Suppressor macrophage treated with lipopolysaccharide for 1 hour (primary cell): ENCODE measurements at places on chromosomes 2 and 18.

DNA sequence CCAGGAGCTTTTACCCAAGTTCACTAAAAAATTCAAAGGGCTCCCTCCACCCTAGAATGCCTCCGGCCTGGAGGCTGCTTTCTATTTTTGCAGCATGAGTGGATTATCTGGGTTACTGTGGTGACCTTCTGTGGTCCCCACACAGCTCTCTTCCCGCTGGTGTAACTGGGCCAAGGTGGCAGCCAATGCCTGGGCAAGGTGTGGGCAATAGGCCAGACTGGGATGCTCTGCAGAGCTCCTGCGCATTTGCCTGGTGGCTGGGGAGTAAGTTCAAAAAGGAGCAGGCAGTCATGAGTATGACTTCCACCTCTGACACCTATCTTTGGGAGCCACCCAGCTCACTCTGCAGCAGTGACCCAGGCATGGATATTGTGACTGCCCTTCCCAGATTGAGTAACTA is 130.5 kb upstream of the SPRED2 start:
- no peak for DNase-seq

- DNase-seq, result no peak
Measured at GRCh38 chr2:20986024-20986939, 57.6 kb downstream of the APOB start.

DNA sequence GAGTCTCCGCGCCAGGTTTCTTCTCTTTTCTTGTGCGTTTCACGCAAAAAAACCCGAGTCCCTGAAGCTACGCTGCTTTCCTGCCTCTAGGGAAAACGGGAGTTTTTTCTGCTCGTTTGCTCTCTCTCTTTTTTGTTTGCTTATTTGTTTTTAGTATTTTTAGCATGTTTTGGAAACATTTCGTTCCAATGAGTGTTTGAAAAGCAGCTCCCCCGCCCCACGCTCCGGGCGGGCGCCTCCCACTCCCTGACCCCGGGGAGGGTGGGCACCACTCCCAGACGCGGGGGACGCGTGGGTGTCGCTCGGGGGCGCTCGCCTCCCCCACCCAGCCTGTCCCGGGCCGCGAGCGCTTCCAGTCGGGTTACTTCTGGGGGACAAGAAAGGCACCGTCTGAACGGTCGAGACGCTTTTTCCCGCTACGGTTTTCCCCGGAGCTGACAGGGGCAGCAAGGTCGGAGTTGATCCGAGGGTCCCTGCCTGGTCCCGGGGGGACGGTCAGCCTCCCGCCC is 446 bp upstream of the EFHD1 start:
- no peak for DNase-seq

GRCh38 chr2:179297927-179298326 is 33.3 kb upstream of the SESTD1 start:
- no peak for DNase-seq

DNA sequence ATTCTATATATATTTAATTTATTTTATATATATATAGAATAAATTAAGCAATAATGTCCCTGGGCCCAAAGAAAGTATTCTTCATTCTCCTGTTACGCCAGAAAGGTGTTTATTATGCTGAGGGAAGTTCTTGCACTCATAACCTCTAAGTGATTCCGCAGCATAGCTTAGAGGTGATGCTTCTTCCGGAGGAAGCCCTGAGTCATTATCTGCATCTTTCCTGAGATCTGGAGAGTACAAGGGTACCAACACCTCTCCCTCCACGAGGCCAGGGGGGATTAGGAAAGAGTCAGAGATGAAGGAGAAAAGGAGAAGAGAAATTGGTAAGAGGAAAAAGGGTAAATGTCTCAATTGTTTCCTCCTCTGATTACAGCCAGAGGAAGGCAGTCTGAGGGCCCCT is 43.1 kb upstream of the RTN4 start:
- DNase-seq, result no peak

DNA sequence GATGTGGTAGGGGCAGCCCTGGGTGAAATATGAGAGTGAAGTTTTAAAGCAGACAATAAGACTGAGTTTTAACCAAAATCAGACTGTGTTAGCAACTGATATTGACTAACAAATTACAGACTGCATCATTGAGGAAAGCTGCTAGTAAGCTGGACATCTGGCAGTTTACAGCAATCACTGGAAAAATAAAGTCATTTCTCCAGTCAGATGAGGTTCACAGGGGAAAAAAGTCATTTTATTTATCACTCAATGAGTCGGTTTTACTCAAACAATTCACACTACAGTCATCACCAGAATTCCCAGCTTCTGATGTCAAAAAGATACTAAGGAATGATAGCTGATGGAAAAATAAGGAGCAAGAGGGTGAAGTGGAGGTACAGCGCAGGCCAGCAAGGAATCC is 10.5 kb upstream of the TMEM177 start:
- DNase-seq, result no peak

DNA sequence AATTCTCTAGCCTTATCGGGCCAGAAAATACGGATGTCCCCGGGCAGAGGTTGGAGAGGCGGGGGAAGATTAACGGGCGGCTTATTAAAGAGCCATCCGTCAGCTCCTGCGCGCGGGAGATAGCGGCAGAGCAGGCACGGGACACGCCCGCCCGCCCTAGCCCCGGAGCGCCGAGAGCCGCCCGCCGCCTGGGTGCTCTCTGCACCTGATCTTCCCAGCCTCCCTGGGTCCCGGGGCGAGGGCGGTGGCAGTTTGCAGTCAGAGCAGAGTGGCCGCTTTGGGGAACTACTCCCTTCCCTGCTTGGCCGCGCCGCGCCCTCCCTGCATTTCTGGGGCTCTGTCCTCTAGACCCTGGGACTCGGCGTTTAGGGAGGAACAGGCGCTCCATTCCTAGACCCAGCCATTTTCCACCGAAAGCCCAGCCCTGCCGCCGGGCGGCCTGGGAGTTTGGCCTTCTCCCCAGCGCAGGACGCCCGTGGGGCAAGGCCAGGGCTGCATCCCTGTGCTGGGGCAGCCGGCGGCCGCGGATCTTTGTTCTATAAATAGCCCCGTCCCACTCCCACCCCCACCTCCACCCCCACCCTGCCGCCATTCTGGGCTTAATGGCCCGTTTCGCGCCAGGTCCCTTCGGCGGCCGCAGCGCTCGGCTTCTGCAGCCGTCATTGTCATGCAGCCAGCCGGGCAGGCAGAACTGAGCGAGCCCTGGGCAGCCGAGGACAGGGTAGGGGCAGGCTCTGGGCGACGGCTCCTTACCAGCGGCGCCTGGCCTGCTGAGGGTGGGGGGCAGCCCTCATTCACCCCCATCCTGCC is 6.6 kb downstream of the GAD1 start:
- peak; percentile 58 for DNase-seq

DNA sequence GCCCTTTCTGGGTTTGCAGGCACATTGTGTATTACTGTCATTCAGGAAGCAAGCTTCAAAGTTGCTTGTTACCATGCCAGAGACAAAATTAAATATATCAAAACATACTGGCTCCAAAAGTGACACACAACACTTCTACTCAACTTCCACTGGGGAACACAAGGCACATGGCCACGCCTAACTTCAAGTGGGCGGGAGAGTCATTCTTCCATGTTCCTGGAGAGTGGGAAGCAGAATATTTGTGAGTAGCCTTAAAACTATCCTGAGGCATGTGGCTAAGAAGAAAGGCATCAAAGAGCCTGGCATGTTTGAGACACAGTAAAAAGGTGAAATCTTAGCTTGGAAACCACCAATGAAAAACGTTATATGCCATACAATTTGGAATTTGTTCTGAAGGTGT is 90.5 kb upstream of the TACR1 start:
- DNase-seq, result no peak

- no peak for DNase-seq
Measured at GRCh38 chr2:46283693-46284092, 13.5 kb upstream of the EPAS1 start.

DNA sequence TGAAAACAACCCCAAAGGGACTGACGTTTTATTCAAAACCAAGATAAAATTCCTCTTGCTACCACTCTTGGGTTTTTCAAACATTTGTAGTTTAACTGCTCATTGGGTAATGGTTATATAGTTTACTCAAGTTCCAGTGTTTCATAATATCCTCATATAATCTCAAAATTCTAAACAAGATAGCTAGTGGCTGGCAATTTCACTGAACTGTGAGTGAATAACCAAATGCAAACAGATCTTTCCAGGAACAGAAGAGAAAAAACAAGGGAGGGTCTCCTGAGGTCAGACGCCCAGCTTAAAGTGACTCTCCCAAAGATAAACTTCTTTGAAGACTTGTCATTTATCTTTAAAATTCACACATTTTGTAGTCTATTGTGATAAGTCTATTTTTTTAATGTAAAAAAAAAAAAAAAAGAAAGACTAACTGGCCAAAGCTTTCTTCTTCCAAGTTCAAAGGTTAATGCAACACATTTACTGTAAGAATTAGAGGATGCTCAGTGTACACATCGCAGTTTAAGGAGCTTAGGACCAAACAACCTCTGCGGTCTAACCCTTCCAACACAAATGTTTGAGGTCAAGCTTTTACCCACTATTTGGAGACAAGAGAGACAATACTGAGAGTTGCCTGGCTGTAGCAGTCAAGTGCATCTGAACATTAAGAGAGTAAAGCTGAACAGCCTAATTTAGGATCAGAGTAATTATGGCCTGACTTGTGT is 26.6 kb downstream of the LPIN2 start:
- DNase-seq, result no peak

GRCh38 chr2:45951025-45951727 is 299.7 kb downstream of the PRKCE start:
- no peak for DNase-seq

- DNase-seq, result no peak
Measured at GRCh38 chr2:118119761-118120400, 31.6 kb downstream of the INSIG2 start.

DNA sequence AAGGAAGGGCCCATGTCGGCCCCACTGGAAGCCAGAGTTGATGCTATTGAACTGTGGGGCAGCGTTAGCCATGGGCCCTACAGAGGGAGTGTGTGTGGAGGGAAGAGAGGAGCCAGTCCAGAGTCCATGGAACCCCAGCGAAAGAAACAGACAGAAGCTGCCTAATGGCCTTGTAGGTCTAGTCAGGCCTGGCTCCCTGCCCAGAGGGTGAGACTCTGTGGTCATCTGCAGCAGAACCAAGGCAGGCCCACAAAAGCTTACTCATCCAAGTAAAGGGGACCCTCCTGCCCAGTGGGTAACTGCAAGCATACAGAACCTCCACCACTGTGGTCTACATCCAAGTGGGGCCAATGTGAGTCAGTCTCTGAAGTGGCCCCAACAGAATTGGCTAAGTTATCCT is 439.8 kb downstream of the TGIF1 start:
- DNase-seq, result no peak

DNA sequence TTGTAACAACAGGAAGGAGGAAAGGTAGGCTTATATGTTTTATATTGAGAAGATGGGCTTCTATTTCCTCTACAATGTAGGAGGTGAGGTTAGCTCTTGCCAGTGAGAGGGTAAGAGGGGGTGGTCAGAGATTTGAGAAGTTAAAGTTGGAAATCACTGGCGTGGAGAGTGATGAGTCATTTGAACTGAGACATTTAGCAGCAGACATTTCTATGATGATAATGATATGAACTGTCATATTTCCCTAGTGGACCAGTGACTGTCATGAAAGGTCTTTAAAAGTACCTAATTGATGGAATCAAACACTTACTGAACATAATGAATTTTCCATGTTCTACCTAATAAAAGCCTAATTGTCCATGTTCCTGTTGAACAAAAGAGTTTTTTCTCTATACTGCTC is 126.1 kb downstream of the FAM161A start:
- DNase-seq, result peak; percentile 64

DNA sequence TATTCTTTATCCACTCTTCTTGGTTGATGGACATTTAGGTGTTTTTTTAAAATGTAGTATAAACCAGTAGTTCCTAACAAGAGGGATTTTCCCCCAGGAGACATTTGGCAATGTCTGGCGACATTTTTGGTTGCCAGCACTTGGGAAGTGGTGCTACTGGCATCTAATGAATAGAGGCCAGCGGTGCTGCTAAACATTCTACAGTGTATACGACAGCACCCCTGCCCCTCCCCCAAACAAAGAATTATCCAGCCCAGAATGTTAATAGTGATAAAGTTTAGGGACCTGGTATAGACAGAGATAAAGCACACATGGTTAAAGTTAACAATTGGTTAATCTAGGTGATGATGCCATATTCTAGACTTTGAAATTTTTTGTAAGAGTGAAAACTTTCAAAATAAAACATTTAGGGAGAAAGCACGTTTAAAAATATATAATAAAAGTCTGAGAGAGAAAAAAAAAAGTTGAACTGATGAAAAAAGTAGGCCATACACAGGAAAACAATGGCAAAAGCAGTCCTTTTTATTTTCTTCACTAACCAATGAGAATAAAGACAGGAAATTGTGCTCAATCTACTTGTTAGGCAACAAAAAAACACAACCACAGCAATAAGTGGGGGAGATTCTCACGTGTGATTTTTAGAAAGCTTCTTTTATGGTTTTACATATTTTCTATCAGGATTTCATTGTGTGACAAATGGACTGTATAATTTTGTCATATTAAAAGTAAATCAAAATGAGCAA is 14.8 kb downstream of the FBXO48 start:
- no peak for DNase-seq

- DNase-seq, result no peak
Measured at GRCh38 chr2:99857867-99858444, 284.4 kb downstream of the AFF3 start.

DNA sequence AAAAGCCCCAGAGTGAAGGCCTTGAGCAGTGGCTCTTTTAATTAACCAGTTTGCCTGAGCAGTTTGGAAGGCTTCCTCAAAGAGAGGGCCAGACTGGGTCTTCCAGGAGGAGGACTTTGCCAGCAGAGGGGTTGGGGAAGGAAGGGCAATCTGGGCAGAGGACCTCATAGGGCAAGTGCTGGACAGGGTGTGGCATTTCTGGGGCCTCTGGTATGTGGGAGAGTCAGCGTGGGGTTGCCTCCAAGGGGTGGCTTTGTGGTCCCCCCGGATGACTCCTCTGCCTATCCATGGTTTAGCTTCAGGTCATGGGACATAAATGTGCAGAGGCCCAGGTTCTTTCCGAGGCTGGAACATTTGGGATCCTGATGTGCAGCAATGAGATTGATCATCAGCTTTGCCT is 12.6 kb downstream of the GLI2 start:
- no peak for DNase-seq

GRCh38 chr2:14255135-14255820 is 377.2 kb upstream of the LRATD1 start:
- DNase-seq, result no peak

GRCh38 chr2:201471732-201472393 is 20.3 kb downstream of the STRADB start:
- DNase-seq, result no peak

GRCh38 chr2:139360654-139361053 is 580.5 kb upstream of the NXPH2 start:
- DNase-seq, result no peak

DNA sequence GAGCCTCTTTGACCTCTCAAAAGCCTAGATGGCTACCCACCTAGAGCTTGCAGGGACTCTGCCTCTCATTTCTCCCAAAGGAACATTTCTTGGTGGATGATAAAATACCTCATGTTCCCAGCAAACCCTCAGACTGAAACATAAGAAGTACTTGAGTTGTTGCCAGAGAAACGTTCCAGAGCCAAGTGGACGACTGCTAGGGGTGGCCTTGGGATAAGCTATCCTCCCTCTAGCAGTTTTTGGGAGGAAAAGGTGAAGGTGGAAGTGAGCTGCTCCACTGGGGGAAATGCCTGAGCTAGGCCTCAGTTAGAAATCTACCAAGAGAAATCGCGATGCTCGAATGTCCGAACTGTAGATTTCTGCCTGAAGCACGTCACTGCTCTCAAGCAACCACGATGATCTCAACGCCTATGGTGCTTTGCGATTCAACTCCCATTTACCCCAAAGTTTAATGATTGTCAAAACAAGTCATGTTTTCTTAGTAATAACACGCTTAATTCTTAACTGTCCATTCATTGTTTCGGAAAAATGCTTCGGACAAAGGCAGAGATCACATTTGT is 91.5 kb downstream of the CCBE1 start:
- no peak for DNase-seq
